ENCODE measurements at places on chromosomes 6 and 20. TPM values are rescaled to one million over a fixed set of nuclear protein-coding genes. Genes with fewer than 3 reads are reported as not detected.

Gene MEP1A
- not detected for total RNA-seq

GRCh38 chr6:70312165-70312745 lies 9.4 kb upstream of the COL9A1 start:
- no peak for DNase-seq

Gene MACROD2
- 6.4 TPM for total RNA-seq

DNA sequence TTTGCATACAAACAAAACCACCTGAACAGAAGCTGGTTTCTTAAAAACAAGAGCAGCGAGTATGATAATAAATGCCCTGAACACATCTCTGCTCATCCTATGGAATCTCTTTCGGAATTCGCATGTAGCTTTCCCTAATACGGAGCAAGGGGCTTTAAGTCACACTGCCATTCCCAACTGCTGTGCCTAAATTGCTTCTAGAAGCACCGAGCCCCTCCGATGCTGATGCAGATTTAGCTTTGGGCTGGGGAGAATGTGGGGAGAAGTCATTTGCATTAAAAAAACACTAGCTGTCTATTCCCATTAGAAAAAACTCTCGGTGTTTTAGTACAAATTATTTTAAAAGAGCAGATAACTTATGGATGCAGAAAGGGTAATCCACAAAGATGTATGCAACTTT lies 76.9 kb downstream of the CD83 start:
- no peak for DNase-seq

GRCh38 chr6:35717449-35718374 lies 19.1 kb upstream of the ARMC12 start:
- no peak for DNase-seq

DNA sequence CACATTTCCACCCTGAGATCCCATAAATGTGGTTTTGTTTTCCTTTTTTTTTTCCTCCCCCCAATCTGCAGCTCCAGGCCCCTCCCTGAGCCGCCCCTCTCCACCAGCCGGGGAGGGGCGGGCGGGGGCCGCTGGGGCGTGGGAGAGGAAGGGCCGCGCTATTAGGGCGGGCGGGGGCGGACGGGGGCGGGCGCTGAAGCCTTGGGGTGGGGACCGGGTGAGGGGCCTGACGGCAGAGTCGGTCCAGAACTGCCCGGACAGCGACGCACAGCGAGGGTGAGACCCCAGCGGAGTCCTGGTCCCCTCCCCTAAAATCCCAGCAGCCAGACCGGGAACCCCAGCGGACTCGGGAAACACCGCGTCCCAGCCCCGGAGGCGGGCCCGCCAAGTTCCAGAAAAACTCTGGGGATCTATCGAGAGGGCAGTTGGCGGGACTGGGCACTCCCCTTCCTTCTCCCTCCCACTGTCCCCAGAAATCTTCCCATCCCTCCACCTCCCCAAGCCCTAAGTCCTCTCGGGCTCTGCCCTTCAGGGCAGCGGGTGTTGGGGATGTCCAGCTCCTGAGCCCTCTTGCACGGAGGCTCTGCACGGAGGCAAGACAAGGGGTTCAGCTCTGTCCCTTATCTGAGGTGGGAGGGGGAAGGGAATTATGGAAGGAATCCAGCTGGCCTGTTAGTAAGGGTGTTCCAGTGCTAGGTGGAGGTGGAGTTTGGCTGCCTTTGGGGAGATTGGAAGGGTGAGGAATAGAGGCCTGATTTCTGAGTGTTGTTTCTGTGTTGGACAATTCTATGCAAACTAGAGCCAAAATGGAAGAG lies at the start of gene PRICKLE4:
Gene PRICKLE4 (plus strand): TSS at position 232 of the 815 bp plus-strand sequence. CDS start 2,692 bp downstream, outside the sequence.
- peak; percentile 62 for DNase-seq

- DNase-seq, result no peak
Measured at GRCh38 chr6:3683331-3683730, 68.2 kb downstream of the PXDC1 start.

DNA sequence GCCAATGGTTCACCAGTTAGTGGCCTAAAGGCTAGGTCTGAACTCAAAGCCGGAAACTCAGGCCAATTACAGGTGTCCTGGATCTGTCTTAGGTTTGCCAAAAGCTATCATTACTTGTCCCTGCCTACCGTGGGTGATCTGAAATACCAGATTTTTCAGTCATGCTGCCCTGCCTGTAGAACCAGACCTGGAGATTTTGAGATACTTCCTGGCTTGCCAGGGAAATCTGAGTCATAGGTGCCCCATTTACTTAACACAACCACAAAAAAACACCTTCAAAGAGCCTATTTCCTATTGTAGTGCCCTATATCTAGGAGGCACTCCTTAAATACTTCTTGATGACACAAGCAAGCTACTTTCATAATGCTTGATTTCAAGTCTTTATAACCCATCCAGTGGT lies 13.9 kb upstream of the RANBP9 start:
- no peak for DNase-seq

GRCh38 chr20:21615617-21616080 lies 89.8 kb upstream of the PAX1 start:
- peak; percentile 85 for DNase-seq

DNA sequence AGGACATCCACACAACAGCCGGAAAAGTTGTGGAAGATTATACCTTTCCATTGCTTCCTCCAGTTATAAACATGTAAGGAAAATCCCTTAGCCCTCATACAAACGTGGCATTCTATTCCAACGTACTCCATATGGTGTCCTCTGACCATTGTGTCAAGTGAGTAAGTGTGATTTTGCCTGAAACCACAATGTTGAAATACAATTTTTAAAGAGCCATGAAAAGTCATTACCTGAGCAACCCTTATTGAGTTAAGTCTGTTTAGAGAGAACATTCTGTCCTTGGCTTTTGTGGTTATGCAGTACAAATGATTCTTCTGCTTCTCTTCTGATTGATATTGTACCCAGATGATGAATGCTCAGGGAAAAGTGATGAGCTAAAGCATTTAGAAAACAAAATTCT lies 530.1 kb downstream of the HAO1 start:
- DNase-seq, result no peak

DNA sequence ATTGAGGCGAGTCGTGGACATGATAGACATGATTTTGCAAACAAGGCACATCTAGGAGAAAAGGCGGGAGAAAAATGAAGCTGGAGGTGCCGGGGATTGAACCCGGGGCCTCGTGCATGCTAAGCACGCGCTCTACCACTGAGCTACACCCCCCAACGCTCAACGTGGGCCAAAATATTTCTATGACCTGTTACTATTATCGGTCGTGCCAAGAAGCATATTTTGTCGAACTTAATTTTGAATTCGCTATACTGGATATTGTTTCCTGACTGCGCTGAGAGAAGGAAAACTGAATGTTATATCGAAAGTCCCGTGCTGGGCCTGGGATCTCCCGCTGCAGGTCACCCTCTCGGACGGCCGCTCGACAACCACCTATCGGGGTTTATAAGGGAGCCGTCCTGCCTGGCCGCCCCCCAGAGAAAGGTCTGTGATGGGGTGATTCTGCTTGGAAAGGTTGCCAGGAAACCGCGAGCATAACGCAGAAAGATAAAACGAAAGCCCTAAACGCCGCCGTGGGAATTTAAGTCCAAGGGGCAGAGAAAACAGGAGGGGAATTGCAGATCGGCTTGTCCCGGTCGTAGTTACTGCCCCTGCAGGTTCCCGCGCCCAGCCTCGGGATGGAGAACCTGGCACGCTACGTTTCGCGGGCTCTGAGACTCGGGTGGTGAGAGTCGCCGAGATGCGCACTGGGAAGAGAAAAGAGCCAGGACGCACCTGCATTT lies 60.0 kb downstream of the TRIM27 start:
- DNase-seq, result peak; percentile 68

Gene MCHR2
- not detected for total RNA-seq

Gene BPI
- total RNA-seq, result not detected

DNA sequence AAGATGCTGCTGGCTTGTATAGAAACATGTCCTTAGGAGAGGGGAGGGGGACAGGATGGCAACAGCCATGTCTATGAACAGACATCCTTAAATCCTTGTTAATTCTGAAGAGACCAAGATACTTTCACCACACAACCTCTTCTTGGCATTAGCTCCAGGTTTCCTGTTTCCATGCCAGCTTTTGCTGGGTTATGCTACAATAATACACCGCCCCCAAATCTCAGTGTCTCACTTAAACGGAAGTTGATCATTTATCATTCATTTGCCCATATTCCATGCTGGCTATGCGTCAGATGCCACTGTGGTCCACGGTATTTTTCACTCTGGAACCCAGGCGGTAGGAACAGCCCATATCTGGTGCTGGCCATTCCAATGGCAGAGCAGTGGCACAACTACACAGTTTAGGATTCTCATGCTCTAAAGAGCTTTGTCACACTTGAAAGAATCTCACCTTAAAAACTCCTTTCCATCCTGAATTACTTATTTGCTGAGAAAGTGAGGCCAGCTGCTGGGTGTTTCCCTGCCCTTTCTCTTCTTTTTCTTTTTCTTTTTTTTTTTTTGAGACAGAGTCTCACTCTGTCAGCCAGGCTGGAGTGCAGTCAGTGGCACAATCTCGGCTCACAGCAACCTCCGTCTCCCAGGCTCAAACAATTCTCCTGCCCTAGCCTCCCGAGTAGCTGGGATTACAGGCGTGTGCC lies 3.7 kb upstream of the RNASET2 start:
- DNase-seq, result no peak

- no peak for DNase-seq
Measured at GRCh38 chr6:53603386-53604116, 58.6 kb upstream of the GCLC start.

Gene BPIFB1
- total RNA-seq, result not detected

Gene MAP7
- 1.3 TPM for total RNA-seq

GRCh38 chr6:14476793-14477531 lies 359.4 kb downstream of the CD83 start:
- DNase-seq, result no peak

DNA sequence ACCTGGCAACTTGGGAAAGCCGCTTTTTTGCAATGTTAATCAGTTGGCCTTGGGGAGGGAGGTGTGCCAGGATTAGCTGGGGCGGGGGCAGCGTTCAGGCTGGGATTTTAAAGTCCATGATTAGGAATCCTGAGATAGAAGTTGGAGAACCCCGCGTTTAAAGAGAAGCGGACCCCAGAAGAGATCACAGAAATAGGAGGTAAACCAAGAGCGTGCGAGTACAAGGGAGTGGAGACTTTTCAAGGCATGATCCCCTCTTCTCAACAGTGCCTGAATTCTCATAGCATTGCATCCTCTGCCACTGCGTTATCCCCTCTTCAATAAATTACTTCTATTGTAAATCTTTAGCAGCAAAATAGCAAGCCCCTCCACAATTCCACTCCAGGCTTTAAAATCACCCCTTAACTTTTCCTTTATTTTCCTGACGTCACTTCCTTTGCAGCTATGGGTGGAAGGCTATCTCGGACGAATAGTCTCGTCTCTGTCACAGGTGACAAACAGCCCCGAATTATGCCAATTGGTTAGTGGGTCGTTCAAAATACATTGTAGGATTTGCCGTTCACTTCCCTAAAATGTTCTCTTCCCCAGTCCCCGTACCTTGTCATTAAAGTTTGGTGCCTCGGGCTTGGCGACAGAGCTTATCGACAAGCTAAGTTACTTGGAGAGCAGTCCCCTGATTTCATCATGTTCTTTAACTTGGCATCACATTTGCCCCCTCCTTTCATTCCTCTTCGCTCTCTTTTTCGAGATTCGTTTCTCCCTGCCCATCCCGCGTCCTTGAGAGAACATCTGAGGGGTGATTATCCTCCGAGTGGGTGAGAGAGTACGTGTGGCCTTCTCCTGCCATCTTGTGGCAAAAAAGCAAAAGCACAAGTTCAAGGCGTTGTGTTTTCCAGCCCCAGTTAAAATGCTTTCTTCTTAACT lies 17.1 kb downstream of the OR2B2 start:
- DNase-seq, result peak; percentile 43

GRCh38 chr6:24968783-24969182 lies 33.0 kb upstream of the RIPOR2 start:
- no peak for DNase-seq

- DNase-seq, result no peak
Measured at GRCh38 chr6:37022135-37022863, 16.8 kb downstream of the FGD2 start.

Data from endothelial cell (in vitro differentiated cells).